NCI-H446 (cell line): ENCODE measurements at places on chromosomes 2 and 18.

DNA sequence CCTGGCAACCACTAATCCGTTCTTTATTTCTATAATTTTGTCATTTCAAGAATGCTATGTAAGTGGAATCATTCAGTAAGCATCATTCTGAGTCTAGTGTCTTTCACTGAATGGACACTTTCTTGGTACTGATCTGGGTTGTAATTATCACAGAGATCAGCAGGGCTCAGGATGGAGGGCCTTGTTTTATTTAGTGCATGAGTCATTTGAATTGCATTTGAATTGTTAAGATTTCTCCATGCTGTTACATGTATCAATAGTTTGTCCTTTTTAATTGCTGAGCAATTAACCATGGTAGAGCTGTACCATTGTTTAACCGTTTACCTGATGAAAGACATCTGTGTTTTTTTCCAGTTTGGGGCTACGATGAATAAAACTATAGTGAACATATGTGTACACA is 256.4 kb downstream of the THSD7B start:
- DNase-seq, result no peak

- peak; percentile 38 for DNase-seq
Observed at GRCh38 chr2:83196225-83196624, 1262.9 kb downstream of the SUCLG1 start.

DNA sequence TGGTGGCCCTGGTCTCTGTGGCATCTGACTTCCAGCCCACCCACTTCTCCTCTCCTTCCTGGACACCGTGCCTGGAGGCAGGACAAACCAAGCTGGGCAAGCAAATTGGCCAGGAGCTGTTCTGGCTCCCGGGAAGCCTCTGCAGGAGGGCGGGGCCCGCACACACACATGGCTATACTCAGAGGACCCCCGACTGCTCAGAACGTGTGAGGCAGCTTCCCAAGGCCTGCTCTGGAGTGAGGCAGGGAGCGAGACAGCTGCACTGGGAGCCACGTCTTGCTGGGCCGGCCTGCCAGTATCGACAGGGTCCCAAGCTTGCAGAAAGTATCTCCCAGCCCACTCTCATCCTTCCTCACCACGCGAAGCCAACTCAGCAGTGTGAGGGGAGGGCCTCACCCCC is 257.3 kb downstream of the TWIST2 start:
- DNase-seq, result no peak

DNA sequence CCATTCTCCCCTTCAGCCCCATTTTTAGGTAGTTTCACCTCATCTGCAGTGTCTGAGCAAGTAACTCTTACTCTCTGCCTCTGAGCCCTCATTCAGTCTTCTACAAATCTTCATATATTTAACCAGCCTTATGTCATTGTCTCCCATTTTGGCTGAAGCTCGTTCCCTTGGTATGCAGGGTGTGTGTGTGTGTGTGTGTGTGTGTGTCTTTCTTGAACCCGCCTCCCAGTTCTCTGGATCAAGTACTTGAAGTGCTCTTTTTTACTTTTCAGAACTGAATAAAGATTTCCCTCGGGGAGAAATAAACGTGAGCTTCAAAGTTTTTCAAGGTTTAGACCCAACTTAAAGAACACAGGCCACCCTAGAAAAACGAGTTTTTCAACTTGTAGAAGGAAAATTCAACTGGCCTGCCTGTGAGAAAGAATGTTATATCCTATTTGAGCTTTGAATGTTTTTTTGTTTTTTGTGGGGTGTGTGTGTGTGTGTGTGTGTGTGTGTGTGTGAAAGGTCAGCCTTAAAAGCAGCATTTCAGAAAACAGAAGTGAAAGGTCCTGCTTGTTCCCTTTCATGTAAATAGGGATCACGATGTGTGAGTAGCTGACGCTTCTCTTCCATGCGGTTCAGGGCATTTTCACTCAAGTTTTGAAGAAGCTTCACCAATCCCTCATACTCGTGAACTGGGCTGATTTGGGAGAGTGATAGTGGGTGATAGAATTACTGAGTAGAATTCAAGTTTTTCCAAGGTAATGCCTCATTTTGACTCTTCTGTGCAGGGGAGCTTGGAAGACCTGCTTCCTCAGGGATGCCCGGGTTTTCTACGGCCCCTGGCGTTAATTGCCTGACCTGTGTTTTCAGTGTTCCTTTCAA is 50.6 kb upstream of the EML6 start:
- DNase-seq, result no peak

- DNase-seq, result no peak
Observed at GRCh38 chr2:173664513-173664910, 300.7 kb downstream of the SP3 start.

GRCh38 chr2:25295621-25296020 is 46.1 kb downstream of the DNMT3A start:
- no peak for DNase-seq
